ENCODE measurements at places on chromosomes 3 and 15. TPM values are rescaled to one million over a fixed set of nuclear protein-coding genes. Genes with fewer than 3 reads are reported as not detected.

The CLDND1 gene
- 266 TPM for total RNA-seq

DNA sequence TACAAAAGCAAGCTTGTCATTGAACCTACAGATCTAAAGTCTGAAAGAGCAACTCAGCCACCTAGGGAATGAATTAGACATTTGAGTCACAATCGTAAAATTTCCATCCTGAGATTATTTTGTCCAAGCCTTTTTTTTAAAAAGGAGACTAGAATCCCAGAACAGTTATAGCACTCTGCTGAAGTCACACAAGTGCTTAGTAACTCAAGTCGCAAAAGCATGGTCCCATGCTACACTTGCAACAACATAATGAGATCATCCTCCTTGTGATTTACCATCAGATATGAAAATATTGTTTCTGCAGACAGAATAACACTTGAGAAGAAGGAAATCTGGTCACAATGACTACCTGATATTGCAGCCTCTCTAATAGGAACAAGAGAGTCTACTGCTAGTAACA lies 106.7 kb downstream of the ZIC4 start:
- no peak for DNase-seq

DNA sequence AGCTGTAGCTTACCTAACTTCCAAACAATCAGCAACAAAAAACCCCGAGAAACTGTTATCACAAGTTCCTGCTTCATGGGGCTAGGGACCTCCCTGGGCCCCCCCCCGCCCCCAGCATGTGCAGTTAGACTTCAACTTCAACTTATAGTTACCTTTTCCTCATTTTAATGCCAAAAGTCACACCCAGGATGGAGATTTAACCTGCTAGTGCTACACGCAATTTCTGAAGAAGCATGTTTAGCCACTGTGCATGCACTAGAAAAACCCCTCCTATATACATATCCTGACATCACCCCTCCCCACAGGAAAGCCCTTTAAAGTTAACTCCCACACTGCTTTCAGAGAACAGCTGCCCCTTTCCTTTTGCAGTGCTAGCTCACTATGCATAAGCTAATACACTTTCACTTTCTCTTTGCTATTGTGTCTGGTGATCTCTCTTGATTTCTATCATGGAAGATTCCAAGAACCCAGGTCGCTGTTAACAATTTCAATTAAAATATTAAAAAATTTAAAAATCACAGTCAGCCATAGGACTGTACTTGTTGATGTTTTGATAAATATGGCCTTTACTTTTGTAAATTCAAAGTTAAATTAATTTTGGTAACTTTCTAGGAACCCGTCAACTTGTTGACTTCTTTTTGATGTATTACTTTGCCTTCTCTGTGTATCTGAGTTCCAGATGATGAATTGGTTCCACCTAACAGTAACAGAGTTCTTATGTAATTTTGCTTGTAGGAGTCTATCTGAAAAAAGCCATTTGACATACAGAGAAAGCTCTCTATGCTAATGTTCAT lies 75.2 kb upstream of the ACAD9 start:
- peak; percentile 95 for DNase-seq

DNA sequence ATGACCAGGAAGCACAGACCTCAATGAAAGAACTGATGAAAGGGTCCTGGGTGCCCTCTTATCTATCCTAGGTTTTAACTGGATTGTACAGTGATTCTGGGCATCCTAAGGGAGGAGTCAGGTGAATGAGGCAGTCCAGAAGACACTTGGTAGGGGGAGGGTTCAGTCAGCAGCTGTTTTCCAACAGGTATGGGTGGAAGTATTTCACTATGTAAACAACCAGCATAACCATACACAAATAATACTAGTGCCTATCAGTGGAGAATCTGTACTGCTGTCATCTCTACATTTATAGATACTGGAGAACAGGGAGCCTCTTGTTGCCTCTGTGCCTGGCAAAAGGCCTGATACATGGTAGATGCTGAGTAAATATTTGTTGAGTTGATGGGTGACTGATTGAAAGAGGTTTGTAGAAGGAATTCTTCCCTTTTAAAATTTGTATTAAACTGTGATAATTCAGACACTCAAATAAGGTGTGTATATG lies 328.5 kb downstream of the RBMS3 start:
- no peak for DNase-seq

- DNase-seq: no peak
Measured at GRCh38 chr3:166510382-166510781, 673.2 kb upstream of the BCHE start.

- no peak for DNase-seq
Measured at GRCh38 chr3:57268416-57268815, 24.1 kb downstream of the ASB14 start.

- no peak for DNase-seq
Measured at GRCh38 chr3:124845406-124845805, 41.8 kb downstream of the ITGB5 start.

DNA sequence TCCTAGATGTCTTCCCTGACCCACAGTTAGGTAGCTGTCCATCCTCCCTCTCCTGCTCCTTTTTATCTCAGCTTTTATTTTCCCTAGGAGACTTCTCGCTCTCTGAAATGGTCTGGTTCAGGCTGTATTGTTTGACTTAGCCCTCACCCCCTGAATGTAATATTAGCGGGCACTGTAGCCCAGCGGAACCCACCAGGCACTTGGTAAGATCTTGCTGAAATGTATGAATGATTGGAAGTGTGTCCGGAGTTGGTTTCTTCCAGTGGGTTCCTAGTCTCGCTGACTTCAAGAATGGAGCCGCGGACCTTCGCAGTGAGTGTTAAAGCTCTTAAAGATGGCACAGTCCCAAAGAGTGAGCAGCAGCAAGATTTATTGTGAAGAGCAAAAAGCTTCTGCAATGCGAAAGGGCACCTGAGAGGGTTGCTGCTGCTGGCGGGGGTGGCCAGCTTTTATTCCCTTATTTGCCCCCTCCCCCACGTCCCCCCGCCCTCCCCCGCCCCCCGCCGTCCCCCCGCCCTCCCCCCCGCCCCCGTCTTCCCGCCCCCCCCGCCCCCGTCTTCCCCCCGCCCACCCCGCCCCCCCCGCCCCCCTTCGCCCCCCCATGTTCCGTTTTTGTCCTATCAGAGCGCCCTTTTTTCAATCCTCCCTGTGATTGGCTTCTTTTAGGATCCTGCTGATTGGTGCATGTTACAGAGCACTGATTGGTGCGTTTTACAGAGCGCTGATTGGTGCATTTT lies 694 bp upstream of the EEFSEC start:
- DNase-seq: no peak

DNA sequence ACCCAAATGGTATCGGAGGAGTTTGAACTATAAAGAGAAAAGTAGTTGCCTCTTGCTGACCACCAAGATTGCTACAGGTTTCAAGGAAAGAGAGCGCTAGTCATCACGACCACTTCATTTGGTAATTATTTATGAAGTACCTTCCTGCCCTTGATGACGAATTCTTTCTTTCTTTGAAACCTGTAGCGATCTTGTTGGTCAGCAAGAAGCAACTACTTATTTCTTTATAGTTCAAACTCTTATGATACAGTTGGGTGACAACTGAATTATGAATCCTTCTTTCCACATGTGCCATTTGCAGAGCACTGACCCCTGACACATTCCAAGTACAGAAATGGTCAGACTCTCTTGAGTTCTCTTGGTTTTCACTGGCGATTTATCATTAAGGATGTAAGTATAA lies 46.8 kb downstream of the THRB start:
- no peak for DNase-seq

- DNase-seq: no peak
Measured at GRCh38 chr3:181771120-181771519, 59.4 kb downstream of the SOX2 start.

- DNase-seq: no peak
Measured at GRCh38 chr15:81760686-81761085, 285.1 kb downstream of the MEX3B start.

- DNase-seq: no peak
Measured at GRCh38 chr3:191355406-191355805, 25.1 kb upstream of the UTS2B start.

- DNase-seq: no peak
Measured at GRCh38 chr3:73733746-73734145, 109.0 kb upstream of the PDZRN3 start.

DNA sequence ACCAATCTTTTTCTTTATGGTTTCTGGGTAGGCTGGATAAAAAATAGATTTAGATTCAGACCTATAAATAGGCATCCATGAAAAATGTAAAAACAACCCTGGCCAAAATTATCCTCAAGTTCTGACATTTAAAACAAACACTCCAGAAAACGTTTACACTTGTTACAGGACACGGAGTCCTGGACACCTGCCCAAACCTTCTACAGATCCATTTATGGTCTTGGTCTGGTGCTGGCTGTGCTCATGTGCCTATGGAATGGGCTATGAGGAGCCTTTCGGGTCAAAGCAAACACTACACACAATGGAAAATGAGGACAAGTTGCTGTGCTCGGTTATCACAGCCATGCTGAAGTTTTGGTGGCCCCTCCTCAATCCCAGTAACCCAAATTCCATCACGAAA lies 108.1 kb downstream of the PDZRN3 start:
- DNase-seq: no peak
